ENCODE measurements at places on chromosomes 16 and 17.
A peak's percentile ranks its signal among the peaks of the same experiment; 100 is the strongest.

DNA sequence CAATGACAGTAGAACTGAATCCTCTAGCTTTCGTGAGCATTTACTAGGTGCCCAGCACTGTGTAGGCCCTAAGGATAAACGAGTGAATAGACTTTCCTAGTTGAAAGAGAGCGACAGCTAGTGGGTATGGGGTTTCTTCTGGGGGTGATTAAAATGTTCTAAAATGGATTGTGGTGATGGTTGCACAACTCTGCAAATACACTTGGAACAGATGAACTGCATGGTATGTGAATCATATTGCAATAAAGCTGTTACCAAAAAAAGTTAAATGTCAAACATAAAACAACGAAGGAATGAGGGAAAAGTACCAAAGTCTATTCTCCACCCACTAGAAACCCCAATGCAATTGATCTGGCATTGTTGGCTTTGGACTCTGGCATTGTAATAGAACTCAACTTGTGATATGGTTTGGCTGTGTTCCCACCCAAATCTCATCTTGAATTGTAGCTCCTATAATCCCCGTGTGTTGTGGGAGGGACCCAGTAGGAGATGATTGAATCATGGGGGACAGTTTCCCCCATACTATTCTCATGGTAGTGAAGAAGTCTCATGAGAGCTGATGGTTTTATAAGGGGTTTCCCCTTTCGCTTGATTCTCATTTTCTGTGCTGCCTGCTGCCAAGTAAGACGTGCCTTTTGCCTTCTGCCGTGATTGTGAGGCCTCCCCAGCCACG is 70.5 kb downstream of the MARF1 start:
- DNase-seq = no peak

DNA sequence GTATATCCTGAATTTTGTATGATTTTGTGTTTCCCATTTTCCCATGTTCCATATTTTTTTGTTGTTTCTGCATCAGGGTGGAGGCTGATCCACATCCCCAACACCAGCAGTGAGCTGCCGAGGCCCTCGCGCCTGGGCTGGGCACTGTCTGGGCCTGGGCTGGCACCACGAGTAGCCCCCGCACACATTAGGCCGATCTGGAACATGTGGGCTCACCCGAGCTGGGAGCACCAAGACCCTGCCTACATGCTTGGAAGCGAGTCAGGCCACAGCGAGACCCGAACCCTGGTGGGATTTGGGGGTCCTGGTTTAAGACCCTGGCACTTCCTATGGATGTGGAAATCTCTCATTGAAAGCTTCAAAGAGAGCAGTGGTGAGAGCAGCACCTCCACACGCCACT is 8.5 kb downstream of the KCTD5 start:
- no peak for DNase-seq

DNA sequence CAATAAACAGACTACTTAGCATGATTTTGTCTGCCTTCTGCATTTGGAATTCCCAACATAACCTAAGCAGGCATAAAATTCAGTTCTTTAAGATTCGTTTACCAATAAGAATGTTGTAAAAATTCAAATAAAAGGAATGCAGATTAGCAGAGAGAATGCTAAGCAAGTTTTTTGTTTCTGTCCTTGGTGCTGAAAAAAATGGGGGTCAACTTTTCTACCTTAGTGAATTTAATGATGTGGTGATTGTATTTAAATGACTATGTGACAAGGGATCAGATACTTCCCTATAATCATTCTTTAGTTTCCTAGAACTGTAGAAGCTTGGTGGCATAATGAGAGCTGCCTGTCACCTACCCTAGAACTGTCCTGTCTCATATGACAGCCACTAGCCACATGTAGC is 159.5 kb downstream of the RBFOX1 start:
- DNase-seq = no peak

DNA sequence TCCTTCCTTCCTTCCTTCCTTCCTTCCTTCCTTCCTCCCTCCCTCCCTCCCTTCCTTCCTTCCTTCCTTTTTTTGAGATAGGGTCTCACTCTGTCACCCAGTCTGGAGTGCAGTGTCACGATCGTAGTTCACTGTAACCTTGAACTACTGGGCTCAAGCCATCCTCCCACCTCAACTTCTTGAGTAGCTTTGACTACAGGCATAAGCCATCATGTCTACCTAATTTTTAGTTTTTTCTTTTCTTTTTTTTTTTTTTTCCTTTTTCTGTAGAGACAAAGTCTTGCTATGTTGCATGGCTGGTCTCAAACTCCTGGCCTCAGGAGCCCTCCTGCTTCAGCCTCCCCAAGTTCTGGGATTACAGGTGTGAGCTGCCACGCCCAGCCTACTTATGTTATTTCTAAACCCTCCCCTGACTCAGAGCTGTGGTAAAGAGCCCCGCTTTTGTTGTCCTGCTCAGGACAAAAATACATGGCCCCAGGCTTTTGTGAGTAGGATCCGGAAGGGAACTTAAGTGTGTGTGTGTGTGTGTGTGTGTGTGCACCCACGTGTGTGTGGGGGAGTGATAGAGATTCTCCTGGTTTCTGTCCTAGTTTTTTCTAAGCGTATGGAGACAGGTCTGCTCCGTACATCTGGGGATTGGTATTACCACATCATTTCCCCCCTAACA is 67.1 kb downstream of the PRKCB start:
- DNase-seq = no peak

- DNase-seq = no peak
These were observed 18.3 kb upstream of the CLEC18A start for GRCh38 chr16:69932691-69933392.

GRCh38 chr16:23072084-23072599 is 77.1 kb downstream of the USP31 start:
- DNase-seq = peak; percentile 88

DNA sequence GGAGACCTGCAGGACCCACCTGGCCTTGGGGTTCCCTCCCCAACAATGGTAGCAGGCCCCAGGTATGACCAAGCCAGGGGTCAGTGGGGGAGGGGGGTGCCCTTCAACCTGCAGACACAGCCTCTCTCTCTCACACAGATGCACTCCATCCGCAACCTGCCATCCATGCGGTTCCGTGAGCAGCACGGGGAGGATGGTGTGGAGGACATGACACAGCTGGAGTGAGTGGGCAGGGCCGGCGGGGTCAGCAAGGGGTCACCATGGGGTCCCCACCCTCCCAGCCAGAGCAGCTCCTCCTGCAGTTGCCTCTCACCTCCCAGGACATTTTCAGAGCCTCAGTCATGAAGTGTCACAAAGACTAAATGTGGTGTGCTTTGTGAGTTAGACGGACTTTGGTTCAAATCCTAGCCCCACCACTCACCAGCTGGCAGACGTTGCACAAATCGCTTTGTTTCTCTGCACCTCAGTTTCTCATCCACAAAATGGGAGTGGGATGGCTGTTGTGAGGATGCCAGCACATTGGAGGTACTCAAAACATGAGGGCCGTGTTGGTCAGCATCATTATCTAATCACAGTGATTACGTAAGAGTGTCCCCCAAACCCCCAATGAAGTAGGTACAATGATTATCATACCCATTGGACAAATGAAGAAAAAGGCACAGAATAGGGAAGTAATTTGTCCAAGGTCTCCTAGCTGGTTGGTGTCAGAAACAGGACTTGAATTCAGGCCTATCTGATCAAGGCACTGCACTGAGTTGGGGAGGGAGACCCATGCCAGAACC is 16.0 kb downstream of the MYO15A start:
- DNase-seq = no peak

- no peak for DNase-seq
These were observed 58.3 kb downstream of the NOS2 start for GRCh38 chr17:27741971-27742575.

DNA sequence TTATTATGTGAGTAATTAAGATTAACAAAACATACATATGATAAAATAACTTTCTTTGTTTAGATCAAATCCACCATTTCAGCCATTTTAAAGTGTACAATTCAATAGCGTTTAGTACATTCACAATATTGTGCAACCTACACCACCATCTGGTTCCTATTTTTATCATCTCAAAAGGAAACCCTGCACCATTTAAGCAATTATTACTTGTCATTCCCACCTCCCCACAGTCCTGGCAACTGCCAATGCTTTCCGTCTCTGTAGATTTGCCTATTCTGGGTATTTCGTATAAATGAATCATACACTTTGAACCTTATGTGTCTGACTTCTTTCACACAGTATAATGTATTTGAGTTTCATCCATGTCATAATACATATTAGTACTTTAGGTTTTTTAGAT is 162.5 kb upstream of the CNTNAP4 start:
- no peak for DNase-seq

GRCh38 chr17:57257195-57257894 is 1.0 kb downstream of the MSI2 start:
- DNase-seq = no peak

GRCh38 chr16:4534151-4534790 is 4.3 kb downstream of the CDIP1 start:
- DNase-seq = no peak

DNA sequence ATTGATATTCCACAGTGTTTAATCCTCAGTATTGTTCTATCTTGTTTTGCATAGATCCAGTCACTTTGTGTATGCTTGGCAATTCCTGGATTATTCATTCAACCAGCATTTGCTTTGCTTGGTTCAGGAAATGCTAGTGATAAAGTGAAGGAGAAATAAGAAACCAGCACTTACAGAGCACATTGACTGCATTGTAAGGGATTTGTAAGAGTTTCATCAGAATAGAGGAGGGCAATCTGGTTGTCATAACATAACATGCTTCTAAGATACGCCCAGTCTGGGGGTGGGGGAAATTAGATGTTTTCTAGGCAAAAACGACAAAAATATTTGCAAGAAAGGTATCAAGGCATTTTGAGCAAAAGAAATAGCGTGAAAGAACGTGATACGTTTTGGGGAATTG is 40.4 kb downstream of the TNRC6A start:
- no peak for DNase-seq

GRCh38 chr16:49619811-49620157 is 236.1 kb downstream of the ZNF423 start:
- DNase-seq = no peak

DNA sequence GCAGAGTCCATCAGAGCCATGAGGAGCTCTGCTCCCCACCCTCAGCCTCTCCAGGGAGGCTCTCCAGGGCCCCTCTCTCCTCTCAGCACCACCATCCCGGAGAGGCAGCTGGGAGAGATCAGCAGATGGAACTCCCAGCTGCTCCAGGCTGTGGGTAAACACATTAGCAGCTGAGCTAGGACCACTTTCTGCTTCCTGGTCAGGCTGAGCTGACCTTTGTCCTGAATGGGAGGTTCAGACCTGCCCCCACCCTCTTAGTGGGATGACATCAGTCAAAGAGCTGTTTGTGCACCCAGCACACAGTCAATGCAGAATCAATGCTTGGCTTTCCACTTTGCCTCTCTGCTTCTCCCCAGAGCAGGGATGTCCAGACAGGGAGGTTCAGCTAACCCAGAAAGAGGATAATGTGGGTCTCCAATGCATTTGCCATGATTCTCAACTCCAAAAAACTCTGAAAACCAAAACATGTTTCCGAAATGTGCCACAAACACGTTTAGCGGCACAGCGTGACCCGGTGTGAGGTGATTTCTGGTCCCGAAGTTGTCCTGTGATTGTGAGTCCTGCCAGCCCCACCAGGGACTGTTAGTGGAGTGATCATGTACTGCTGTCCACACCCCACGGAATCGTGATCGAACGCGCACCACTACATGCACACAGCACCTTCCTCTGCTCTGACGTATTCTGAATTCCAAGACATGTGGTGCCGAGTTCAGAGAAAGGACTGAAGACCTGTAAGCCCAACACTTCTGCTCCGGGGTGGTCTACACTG is 6.7 kb downstream of the GPR142 start:
- DNase-seq = peak; percentile 45

DNA sequence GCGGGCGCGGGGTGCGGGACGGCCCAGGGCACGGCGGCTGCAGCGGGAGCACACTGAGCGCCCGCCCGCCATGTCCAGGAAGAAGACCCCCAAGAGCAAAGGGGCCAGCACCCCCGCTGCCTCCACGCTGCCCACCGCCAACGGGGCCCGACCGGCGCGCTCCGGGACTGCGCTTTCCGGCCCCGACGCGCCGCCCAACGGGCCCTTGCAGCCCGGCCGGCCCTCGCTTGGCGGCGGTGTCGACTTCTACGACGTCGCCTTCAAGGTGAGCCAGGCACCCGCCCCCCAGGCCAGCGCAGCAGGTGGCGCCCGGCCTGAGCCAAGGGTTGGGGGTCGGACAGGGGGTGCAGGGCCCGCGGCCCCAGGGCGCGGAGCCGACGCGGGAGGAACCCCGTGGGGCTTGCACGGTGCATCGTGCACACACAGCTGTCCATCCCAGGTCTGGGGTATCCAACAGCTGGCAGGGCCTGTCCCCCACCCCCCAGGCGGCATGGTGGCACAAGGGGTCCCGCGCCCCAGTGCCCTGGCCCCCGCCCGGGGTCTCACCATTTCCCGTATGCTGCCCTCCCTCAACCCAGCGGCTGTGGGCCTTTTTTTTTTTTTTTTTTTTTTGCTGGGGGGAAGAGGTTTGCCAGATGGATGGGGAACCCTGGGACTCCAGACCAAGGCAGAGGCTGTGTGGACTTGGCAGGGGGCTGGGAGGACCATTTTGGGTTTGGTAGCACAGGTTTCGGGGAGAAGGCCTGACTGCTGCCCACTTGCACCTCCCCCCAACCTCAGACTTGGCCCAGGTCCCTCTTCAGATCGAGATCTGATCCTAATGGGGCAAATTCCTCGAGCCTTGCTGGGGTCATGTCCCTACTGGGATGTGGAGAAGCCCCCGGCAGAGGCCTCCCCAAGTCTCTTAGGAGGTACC is 547 bp downstream of the RAB26 start:
- peak; percentile 62 for DNase-seq

- DNase-seq = no peak
These were observed 2.3 kb downstream of the EVI2B start for GRCh38 chr17:31311526-31311925.

GRCh38 chr16:57555831-57556230 is 13.4 kb downstream of the ADGRG5 start:
- no peak for DNase-seq

DNA sequence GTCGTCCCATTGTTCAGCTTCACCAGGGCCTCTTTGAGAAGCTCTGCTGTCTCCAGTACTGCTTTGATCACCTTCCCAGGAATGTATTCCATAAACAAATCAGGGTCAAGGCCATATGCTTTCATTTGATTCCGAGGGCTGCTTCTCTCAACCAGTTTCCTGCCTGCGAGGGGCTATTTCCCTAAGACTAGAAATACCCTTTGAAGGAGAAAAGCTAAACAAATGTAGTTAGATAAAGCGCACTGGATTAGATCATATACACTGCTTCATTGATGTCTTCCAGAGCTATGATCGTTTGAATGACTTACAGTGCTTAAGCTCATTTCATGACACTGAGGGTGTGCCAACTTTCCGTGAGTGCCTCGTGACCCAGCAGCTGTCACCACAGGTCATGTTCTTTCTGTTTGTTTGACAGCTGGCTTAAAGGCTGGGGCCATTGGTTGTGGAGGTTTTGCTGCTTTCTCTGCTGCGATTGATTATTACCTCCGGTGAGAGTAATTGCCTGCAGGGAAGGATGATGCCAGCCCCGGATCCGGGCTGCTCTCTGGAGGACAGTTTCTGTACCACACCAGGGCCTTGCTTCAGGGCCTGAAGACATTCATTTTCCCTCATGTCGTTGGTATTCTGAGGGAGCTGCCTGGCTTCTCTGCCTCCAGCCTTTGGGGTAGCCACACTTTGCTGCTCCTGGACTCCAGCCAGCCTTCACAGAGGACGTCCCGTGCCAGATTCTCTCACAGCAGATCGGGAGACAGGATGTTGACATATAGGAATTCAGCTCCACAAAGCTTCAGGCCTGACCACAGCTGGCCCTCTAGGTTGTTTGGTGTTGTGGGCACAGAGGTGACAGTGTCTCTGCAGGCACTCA is 3.9 kb downstream of the TIMM22 start:
- DNase-seq = no peak

GRCh38 chr16:83338941-83339340 is 468.8 kb upstream of the HSBP1 start:
- no peak for DNase-seq

GRCh38 chr16:14187517-14188338 is 116.6 kb downstream of the MRTFB start:
- DNase-seq = no peak

GRCh38 chr16:88289561-88289960 is 93.2 kb upstream of the ZNF469 start:
- no peak for DNase-seq
